Calu3 (cell line): ENCODE measurements at places on chromosomes 7 and 10.

DNA sequence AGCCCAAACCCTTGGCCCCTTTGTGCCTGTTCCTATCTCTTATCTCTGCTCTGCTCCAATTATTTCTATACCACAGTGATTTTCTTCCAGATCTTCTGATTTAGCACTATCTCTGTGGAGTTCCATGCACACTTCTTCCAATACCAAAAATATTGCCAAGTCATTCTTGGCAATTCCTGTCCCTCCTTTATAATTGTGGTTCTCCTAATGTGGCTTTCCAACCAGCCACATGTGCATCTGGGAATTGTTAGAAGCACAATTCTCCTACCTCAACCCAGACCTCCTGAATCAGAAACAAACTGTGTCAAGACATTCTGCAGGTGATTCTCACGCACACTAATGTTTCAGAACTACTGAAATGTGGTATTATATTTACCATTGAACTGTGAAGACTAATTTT, 447.8 kb upstream of the IGFBP3 start:
- DNase-seq: no peak

DNA sequence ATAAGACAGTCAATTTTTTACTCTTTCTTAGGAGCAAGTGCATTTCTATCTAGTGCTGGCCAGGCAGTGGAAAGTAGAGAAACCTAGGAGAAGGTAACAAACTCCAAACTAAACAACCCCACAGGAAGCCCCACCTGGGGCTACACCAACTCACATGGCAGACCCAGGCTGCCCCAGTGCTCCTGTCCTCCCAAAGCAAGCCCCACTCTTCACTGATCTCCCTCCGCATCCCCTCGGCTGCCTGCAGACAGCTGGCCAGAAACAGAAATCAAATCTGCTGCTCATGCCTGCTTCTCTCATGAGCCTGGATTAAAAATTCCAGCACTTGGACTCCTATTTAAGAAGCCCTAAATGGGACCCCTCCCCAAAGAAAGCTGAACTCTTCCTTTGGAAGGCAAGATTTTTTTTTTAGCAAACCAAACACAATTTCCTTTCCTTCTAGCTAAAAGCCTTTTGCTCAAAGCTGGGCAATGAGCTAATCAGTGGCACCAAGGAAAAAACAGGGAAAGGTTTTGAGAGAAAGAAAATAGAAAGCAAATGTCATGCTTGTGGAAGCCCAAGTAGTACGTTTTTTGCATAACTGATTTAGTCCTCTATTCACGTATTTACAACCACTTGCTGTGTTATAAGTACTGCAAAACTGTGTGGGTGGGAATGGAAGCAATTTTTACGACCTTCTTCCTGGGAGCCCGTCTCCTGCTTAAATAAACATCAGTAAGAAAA, 10.8 kb downstream of the PDE1C start:
- DNase-seq: no peak

- no peak for DNase-seq
Observed at GRCh38 chr10:102384053-102384452, 11.5 kb upstream of the NFKB2 start.

DNA sequence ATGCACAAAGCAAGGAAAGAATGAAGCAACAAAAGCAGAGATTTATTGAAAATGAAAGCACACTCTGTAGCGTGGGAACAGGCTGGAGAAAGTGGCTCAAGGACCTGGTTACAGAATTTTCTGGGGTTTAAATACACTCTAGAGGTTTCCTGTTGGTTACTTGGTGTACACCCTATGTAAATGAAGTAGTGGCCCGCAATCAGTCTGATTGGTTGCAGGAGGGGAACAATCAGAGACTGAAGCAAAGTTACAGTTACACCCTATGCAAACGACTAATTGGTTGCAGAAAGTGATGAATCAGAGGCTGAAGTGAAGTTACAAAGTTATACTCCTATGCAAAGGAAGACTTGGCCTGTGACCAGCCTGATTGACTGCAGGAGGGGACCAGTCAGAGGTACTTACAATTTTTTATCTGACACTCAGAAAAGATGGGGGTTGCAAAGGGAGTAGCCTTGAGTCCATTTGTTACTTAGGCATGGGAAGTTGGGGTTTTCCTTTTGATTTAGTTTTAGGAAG, 3.6 kb upstream of the MTPN start:
- no peak for DNase-seq

DNA sequence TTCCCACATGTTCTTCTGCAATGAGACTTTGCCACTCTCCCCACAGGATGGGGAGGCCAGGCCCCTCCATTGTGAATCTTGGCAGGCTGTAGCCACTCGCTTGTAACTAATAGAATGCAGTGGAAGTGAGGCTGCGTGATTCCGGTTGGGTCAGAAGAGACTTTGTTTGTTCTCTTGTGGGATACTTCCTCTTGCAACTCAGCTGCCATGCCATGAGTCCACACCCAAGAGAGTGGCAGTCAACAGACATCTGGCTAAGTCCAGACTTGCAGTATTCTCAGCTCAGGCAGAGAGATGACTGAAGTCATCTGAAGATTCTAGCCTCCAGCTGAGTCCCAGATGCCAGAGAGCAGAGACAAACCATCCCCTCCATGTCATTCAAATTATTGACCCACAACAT, 153.4 kb upstream of the GDF10 start:
- DNase-seq: no peak

- peak; percentile 16 for DNase-seq
Observed at GRCh38 chr10:97596101-97597082, 6.9 kb downstream of the C10orf62 start.

DNA sequence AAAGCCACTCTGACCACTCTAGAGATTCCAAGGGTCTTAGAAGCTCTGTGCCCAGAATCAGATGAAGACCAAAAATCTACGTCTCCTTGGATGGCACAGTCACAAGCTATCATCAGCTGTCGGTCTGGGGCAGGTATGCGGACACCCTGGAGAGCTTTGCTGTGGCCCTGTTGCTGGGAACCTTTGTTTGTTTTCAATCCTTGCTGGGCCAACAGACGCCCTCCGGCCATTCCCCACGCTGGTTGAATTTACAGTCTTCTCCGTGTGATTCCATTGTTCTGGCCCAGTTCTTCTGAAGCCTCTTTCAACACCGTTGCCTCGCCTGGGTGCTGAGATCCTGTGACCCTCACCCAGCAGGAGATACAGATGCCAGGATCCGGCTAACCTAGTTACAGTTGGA, 149.4 kb upstream of the PFKP start:
- DNase-seq: no peak

GRCh38 chr7:152615031-152615741, 60.8 kb downstream of the XRCC2 start:
- DNase-seq: peak; percentile 2

DNA sequence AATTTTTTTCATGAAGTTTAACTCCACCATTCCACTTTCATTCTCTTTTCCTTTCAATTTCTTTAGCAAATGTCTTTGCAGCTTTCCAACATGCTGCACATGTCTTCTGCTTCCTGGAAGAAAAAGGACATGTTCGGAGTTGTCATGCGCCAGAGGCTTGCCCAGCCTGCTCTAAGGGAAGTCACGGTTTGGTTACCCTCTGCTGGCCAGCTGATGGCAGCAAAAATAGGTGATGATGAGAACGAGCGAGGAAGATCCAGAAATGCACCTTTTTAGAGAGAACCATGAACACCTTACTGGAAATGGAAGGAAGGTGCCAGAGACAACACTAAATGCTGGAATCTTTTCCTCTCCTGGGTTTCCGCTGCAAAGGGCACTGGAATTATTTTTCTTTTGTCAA, 4.9 kb upstream of the ZSCAN21 start:
- no peak for DNase-seq

DNA sequence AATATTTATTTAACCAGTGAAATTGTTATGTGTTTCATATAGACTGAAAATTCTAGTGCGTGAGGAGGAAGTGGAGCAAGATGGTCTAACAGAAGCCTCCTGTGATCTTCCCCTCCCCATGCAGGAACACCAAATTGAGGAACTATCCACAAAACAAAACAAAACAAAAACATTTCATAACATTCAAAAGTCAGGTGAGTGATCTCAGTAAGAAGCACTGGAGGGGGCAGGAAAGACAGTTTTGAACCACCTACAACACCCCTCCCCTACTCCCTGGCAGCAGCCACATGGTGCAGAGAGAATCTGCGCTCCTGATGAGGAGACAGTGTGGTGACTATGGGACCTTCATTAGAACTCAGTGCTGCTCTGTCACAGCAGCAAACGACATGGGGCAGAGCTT, 221.9 kb upstream of the SEMA3C start:
- DNase-seq: no peak

DNA sequence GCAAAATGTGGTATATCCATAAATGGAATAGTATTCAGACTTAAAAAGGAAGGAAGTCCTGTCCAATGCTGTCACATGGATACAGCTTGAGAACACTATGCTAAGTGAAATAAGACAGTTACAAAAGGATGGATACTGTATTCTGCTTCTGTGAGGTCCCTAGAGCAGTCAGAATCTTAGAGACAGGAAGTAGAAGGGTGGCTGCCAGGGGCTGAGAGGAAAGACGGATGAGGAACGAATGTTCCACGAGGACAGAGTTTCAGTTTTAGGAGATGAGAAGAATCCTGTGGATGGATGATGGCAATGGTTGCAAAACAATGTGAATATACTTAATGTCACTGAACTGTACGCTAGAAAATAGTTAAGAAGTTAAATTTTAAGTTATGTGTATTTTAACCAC, 3.8 kb downstream of the PRKCQ start:
- DNase-seq: no peak

DNA sequence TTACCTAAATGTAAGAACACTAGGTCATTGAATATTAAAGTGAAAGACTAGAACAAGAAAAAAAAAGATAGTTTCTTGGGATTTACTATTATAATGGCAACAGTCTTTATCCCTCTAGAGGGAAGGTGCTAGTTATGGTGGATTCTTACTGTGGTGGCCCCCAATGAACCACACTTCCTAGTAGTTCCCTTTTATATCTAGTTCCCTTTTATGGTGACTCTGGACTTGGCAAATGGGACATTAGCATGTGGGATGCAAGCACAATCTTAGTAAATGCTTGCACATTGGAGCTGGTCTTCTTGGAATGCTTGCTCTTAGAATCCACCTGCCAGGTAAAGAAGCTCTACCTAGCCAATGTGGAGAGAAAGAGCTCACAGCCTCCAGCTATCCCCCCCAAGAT, 430.2 kb downstream of the LRMDA start:
- no peak for DNase-seq

- no peak for DNase-seq
Observed at GRCh38 chr7:50640779-50641178, 75.6 kb upstream of the DDC start.

DNA sequence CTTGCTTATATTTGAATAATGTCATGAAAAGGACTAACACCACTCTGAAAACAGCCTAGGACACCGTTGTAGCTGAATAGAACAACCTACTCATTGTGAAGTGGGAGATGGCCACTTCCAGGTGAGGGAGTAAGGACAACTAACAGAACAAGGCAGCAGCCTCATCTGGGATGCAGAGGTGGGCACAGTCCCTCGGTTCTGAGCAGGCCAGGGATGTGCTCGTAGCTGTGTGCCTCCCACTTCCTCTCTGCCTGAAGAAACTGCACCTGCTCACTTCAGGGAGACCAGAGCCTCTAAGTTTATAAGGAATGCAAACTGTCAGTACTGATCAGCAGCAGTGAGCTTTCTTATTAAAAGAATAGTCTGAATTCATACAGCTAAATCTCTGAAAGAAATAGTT, 2.5 kb downstream of the VSTM4 start:
- no peak for DNase-seq

DNA sequence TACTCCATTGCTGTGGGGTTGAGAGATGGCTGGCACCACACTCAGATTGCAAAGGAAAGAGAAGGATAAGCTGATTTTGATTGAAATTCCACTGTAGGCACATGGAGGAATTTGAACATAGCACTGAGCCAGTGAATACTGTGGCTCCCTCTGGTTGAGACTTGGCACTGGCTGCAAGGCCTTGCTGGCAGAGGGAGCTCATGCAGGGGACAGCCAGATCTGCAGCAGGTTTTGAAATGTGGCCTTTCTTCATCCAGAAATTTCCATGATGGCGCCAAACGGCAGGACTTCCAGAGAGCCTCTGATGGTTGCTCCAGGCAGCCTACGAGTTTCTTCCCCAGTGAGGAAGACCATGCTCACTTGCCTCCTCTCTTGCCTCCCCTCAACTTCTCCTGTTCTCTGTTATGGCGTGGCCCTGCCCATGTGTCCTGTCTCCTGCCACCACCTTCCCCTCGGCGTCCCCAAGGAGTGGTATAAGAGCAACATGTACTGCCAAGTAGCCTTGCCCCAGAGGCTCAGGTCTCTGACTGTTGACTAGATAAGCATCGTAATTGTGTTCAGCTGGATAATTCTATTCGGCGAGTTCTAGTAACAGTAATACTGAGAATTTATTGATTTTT, 265.6 kb downstream of the CCDC3 start:
- DNase-seq: no peak

DNA sequence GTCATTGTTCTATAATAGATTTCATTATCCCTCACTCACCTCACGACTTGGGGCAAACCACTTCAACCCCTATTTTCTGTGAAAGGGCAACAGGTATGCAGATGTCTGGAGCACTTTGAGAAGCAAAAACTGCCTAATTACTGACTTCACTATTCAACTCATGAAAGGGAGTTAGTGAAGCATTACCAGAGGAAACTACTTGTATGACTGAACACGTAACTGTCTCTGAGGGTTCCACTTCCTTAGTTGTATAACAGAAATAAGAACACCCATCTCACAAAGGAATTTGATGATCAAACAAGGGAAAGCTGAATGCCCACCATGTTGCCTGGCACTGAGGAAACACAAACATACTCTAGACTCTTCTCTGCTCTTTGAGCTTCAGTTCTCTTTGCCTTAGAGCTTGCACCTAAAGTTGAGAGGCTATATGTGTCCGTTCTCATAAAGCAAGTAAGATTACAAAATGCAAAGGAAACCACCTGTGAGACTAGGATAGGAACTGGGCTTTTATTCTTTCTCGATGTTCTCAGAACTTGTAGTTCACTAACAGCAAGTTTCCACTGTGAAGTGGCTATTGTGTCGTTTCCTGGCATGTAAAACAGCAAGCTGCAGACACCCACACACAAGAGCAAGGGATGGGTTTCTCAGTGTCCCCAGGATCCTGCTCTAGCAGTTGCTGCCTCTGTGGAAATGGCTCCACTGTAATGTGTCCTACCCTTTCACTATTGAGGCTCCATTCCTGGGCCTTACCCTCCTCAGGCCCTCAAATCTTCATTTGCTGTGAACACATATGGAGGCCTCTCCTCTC, 2.6 kb downstream of the TMEM243 start:
- no peak for DNase-seq
